ENCODE measurements at places on chromosomes 6 and 20.

DNA sequence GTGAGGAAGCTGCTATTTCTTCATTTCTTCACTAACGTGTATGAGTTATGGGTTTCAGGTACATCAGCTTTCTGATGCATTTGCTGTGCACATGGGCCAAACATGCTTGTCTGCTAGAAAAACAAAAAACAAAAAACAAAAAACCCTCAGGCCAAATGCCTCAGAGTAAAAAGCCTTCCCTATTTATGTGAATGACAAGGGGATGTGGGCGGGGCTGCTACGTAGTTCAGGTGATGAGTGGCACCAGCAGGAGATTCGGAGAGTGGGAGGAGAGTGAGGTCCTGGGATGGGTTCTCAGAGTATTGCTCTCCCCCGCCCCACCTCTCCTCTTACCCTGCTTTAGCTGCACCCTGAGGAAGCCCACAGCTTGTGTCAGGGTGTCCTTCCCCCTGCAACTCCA lies 596.8 kb upstream of the JAG1 start:
- no peak for DNase-seq

DNA sequence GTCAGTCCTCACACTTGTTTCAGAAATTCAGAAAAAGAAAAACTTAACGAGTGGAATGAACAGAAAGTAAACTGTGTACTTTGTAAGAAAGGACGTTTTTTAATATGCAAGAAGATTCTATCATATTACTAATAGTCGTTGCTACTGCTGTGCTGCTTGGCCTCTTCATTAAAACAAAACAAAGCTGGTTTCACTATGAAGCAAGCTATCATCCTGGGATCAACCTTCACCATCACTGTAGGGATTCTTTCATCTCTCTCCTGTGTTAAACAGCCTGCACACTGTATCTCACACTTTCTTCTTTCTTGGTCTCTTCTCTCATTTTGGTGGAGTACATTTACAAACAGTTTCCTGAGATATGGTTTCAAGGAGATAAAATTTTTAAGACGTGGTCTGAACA lies 284.2 kb downstream of the BTBD9 start:
- no peak for DNase-seq

GRCh38 chr6:170305805-170306323 lies 694 bp upstream of the FAM120B start:
- no peak for DNase-seq

GRCh38 chr6:109770779-109771178 lies 79.7 kb downstream of the FIG4 start:
- DNase-seq = no peak

Measured in stimulated activated CD4-positive, alpha-beta T cell treated with anti-CD3 and anti-CD28 coated beads, Interleukin-1b, Interleukin-23, amount 100 ng/mL, for 24 hours (primary cell).